ENCODE measurements at places on chromosomes 6 and 20. TPM values are rescaled to one million over a fixed set of nuclear protein-coding genes. Genes with fewer than 3 reads are reported as not detected.

DNA sequence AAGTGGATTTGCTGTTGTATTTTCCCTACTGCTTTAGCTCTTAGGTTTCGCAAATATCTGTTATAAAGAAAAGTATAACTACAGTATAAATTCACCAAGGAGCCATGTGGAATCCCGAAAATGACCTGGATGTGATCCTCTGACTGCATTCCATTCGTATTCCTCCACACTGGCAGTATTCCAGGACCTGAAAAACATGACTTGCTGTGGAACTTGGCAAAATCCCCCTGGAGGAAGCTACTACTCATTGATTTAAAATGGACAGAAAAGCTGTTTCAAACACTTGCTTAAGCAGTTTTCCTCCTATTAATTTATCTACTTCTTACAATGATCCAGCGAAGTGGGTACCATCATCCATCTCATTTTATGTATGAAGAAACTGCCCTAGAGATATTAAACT, 13.3 kb upstream of the ENPP5 start:
- DNase-seq = peak; percentile 87

- DNase-seq = no peak
Observed at GRCh38 chr20:14612391-14612790, 275.0 kb upstream of the FLRT3 start.

DNA sequence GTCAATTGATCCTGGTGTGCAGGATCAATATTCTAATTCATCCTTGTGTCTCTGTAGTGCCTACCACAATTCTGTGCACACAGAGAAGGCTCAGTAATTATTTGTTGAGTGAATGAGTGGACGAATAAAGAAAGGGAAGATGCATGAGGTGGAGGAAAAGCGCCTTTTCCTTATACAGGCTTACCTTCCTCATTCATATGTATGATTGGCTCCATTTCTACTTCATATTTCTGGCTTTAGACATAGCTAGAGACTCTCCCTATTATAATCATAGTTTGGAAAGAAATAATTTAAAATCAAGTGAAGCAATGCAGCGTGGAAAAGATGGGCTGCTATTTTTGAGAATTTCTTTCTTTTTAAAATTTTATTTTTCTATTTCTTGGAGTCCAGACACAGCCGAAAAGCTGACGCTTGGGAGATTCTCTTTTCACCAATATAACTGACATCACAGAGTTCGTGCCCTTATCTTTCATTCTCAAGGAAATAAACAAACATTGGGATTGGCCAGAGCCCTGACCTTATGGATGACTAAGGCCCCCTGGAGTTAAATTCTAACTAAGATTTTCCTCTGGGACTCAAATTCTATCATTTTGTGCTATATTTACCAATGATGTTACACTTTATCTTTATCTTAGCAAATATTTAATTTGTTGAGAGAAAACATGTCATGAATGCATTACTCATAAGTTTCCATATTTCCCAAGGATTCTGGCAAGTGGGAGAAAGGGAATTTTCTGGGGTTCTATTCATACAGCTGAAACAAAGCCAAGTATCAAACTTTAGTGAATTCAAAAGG, 48.1 kb downstream of the PRL start:
- DNase-seq = peak; percentile 80

DNA sequence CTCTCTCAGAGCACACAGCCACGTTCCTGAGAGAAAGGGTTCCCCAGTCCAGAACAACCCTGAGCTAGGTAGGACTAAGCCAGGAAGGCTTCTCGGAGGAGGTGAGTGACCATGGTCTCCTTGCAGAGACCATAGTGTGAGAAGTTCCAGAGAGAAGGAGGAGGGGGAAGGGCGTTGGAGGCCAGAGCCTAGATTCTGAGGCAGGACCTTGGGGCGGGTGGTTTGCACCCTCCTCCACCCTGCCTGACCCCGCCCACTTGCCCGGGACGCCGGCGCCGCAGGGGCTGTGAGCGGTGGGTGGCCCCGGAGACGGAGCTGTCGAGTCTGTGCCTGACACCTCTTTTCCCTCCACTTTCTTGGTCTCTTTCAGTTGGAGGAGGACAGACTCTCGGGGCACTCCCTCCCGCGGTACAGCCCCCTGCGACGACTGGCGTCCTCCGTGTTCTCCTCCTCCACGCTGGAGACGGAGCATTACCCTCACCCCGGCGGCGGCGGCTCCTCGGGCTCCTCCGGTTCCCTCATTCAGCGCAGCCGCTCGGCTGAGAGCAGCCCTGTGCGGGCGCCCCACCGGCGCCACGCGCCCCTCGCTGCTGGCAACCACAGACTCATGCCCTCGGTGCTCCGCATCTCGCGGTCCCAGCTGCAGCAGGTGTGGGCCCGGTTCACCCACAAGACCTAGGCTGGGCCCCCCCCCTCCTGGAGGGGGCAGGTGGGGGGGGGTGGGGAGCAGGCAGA, 26.2 kb downstream of the TTBK1 start:
- DNase-seq = no peak

DNA sequence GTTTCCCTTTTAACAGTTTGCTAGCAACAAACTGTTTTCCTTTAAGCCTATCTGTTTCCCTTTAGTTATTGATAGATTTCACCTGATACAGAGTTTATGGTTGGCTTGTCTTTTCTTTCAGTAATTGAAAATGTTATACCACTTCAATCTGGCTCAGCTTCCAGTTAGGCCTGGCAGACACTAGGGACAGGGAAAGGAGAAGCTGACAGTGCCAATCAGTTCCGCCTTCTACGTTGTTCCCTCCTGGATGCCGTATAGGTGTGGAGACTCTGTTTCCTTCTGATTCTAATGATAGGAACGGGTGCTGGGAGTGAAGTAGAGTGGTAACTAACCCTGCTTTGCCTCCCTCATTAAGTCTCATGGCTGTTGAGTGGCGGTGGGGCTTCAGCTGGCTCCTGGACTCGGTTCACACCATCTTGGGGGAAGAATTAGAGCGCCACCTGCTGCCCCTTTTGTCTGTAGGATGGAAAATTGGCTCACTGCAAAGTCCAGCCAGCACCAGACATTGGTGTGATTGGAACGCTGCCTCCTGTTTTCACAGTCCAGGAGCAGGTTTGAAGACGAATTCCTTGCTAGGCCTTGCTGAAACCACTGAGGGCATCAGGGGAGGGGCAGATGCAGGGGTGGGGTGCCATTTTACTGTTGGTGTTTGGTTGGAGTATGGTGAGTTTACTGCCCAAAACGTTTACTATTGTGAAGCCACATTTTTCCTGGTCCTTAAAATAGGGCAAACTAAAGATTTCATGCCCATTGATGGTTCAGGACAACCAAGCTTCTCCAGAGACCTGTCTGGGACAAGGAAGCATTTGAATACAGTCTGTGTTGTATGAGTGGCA, 1729.5 kb downstream of the GRIK2 start:
- peak; percentile 22 for DNase-seq

DNA sequence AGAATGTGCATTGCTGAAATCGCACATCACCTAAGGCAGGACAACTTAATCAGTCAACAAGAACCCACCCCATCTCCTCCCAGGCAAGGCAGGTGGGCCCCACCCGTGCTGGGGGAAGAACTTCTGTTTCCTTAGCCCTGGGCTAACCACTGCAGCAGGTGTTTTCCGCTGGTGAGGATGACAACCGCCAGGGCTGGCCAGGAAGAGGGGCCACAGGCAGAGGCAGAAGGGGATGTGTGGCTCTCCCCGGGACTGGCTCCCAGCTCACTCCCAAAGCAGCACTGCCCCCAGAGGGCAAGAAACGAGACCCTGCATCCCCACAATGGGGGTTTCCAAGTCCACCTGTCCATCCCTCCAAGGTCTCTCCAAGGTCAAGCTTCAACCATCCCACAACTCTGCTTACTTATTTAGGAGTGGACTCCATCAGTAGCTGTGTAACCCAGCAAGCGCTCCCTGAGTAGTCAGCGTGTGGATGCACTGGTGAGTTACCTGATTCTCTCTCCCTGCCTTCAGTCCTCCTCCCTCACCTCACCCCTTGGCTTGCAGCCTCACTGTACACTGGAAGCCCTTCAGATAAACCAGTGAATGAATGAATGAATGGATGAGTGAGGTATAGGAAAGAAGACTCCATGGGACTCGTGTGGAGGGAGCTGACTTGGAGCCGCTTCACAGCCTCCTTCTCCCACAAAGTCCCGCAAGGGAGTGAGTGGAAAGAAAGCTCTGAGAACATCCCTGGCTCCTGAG, 168.2 kb upstream of the CST7 start:
- DNase-seq = no peak

- no peak for DNase-seq
Observed at GRCh38 chr20:32559753-32560380, 25.3 kb downstream of the NOL4L start.

DNA sequence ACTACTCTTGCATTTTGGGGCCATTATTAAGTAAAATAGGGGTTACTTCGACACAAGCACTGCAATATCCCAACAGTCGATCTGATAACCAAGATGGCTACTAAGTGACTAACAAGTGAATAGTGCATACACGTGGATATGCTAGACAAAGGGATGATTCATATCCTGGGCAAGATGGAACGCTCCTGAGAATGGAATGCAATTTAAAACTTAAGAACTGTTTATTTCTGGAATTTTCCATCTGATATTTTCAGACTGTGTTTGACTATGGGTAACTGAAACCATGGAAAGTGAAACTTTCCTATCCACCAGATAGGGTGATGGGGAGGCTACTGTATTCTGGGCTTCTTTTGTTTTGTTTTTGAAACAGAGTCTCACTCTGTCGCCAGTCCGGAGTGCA, 66.5 kb downstream of the ILRUN start:
- DNase-seq = peak; percentile 89

Gene NNAT
- 1.4 TPM for total RNA-seq

Gene CSE1L
- total RNA-seq = 96.4 TPM

Gene ZNF165
- total RNA-seq = 2.4 TPM

Gene ARFGAP1
- 74.1 TPM for total RNA-seq

Gene OCSTAMP
- total RNA-seq = not detected

Gene PRSS16
- 3.4 TPM for total RNA-seq

Gene METTL24
- not detected for total RNA-seq

Gene SPATS1
- not detected for total RNA-seq

Measured in renal cortical epithelial cell (primary cell).